AG04450 (cell line): ENCODE measurements at places on chromosomes 7 and 10.

GRCh38 chr7:83985821-83986220, 208.8 kb downstream of the SEMA3A start:
- DNase-seq = no peak

- DNase-seq = no peak
Observed at GRCh38 chr7:159030490-159031134, 114.1 kb downstream of the VIPR2 start.

GRCh38 chr7:55019691-55020465, 1.1 kb downstream of the EGFR start:
- DNase-seq = no peak

DNA sequence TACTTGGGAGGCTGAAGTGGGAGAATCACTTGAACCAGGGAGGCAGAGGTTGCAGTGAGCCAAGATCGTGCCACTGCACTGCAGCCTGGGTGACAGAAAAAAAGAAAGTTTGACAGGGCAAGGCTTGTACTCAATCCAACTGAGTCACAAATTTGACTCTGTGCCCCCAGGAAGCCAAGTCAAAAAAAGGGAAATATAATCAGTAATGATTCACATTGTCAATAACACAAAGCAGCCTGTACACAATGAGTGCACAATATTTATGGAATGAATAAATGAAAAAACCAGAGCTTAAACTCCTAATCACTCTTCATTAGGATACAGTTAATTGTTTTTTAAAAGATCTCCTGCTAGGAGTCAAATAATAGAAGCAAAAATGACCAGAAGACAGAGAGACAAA, 6.4 kb downstream of the NAPEPLD start:
- DNase-seq = no peak

- DNase-seq = no peak
Observed at GRCh38 chr10:117477961-117478670, 64.4 kb upstream of the EMX2 start.

DNA sequence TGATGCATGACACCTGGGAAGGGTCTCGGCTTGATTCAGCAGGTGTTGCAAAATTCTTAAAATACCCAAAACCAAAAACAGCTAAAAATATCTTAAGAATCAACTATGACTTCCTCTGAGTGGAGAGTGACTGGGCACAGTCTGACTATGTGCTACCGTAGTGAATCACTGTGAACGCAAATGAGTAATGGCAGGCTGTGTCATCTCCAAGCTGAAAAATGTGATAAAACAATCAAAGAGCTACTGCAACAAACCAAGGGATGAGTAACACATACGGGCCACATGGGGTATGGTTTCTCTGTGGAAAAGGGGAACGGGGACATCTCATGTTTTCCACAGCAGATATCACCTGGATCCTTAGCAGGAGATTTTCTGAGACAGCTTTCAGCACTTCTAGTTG, 127.5 kb downstream of the ABCA13 start:
- no peak for DNase-seq

- no peak for DNase-seq
Observed at GRCh38 chr7:150446288-150446938, 4.0 kb upstream of the GIMAP8 start.

DNA sequence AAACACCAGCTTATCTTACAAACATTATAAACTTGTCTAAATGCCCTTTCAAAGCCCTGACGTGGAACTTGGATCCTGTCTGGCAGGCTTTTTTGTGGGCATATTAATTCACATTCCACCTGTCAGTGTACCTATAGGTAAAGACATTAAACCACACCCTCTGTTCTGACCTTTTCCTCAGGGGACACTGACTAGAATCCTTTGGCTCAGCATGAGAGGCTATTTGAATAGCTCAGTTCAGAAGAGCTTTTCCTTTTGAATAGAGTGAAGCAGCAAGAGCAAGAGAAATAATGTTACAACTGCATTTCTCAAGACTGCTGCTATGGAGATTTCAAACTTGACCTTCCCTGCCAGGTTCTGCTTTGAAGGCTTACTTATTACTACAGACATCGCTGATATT, 76.9 kb downstream of the CYP51A1 start:
- no peak for DNase-seq

DNA sequence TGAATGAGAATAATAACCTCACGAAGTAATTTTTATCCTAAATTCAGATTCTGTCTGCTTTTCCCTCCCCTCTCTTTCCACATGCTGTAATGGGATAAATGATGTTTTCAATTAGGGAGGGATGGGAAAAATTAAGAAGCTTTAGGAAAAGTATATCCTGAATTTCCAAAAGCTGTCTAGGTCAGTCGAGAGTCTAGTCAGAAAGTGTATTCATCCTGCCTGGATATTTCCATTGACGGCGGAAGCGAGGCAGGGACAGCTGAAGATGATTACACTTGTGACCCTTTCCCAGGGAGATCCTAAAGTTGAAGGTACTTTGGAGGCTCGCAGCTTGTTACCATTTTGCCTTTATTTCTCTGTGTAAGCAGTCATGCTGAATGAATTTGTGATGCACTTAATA, 204.1 kb downstream of the ZNF365 start:
- DNase-seq = no peak

- no peak for DNase-seq
Observed at GRCh38 chr10:133166828-133167692, 7.0 kb downstream of the KNDC1 start.

GRCh38 chr7:116629051-116629463, 42.9 kb upstream of the MET start:
- DNase-seq = no peak

GRCh38 chr7:74292757-74293576, 3.8 kb downstream of the CLIP2 start:
- DNase-seq = no peak

DNA sequence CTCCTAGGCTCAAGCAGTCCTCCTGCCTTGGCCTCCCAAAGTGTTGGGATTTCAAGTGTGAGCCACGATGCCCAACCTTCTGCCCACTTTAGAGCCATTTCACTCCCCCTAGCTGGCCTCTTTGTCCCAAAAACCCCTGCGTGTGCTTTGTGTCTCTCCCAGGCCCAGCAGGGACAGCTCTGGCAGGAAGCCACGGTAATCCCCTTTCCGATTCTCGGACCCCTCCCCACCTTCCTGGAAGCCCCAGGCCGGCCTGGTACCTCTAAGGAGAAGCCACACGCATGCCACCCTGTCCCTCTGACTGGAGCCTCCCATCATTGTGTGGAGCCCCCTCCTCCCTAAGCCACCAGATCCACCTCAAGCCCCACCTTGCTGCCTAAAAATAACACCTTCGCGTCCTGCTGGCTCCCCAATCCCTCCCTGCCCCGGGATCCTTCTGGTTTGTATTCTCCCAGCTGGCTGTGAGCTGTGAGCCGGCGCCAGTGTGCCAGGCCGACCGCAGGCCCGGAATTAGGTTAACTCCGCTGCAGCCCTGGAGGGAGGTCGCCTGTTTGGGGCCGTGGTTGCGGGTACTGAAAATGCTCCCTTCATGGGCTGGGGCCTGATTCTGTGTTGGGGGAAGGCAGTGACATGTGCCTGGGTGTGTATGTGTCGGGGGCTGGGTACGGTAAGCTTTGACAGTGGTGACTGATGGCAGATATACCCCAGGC, 16.4 kb upstream of the SRRM3 start:
- DNase-seq = no peak

DNA sequence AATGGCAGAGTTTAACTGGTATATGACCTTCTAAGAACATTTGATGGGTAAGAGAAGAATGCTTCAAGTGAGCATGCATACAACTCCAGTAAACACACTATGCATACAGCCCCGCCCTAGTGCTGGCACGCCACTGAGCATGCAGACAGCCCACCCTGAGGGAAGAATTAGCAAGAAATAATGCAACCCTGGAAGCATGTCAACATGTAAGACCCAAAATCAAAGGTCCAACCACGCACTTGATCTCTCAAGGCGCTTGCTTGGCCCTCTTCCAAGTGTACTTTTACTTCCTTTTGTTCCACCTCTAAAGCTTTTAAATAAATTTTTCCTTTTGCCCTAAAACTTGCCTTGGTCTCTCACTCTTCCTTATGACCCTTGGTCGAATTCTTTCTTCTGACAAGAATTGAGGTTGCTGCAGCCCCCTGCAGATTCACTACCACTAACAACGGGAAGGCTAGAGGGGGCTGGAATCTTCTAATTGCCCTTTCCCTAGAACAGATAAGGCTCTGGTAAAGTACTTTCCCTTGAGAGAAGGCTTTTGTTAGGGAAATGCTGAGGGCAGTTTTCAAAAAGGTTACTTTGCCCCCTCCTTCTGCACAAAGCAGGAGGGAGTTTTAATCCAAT, 3.4 kb downstream of the FAM24B start:
- DNase-seq = no peak

GRCh38 chr7:151769188-151769821, 107.6 kb downstream of the PRKAG2 start:
- no peak for DNase-seq

GRCh38 chr10:123870260-123870659, 21.3 kb downstream of the CPXM2 start:
- DNase-seq = no peak

GRCh38 chr10:89310056-89310893, 8.4 kb downstream of the IFIT2 start:
- DNase-seq = no peak

DNA sequence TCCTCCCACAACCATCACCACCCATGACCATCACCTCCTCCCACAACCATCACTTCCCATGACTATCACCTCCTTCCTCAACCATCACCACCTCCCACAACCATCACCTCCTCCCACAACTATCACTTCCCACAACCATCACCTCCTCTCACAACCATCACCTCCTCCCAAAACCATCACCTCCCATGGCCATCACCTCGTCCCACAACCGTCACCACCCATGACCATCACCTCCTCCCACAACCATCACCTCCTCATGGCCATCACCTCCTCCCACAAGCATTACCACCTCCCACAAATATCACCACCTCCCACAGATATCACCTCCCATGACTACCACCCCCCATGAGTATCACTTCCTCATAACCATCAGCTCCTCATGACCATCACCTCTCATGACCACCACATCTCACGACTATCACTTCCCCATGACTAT, 52.2 kb downstream of the PDGFA start:
- DNase-seq = no peak

- DNase-seq = no peak
Observed at GRCh38 chr7:106114716-106115383, 2.7 kb upstream of the SYPL1 start.

GRCh38 chr10:31664803-31665202, 263.8 kb downstream of the ARHGAP12 start:
- DNase-seq = no peak

DNA sequence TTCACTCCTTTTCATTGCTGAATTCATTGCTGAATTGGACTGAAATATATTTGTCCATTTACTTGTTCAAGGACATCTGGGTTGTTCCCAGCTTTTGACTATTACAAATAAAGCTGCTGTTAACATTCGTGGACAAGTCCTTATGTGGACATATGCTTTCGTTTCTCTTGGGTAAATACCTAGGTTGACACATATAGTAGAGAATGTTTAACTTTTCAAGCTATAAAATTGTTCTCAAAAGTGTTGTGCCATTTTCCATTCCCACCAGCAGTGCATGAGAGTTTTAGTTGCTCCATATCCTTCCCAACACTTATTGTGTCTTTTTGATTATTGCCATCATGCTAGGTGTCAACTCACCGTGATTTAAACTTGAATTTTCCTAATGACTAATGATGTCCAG, 17.5 kb upstream of the CPVL start:
- no peak for DNase-seq

GRCh38 chr10:63673846-63674245, 152.6 kb downstream of the REEP3 start:
- DNase-seq = no peak

GRCh38 chr10:6236349-6237198, 33.8 kb downstream of the PFKFB3 start:
- no peak for DNase-seq

- DNase-seq = no peak
Observed at GRCh38 chr10:130039141-130039540, 71.5 kb downstream of the C10orf143 start.

GRCh38 chr7:27204851-27205322, 5.0 kb upstream of the HOXA13 start:
- DNase-seq = no peak

- DNase-seq = no peak
Observed at GRCh38 chr10:113585949-113586348, 33.1 kb downstream of the HABP2 start.

DNA sequence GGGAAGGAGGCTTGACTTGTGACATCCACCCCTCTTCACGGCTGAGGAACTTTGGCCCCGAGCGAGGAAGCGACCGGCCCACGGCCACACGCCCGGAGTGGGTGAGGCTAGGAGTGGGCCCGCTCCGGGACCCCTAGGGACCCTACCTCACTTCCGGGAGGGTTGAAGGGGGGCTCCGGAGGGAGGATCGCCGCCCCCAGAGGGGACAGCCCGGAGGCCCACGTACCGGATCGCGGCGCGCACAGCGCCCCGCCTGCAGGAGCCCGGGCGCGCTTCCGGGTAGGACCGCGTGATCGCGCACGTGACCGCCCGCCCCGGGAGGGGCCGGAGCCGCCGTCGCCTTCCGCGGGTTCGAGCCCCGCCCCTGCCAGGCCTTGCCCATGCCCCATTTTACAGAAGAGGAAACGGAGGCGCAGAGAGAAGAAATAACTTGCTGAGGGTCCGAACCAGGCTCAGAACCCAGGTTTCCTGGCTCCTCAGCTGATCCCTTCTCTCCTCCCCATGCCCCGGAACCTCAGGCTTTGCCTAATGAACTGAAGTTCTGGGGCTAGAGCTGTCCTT, at the start of gene HPS1:
Gene HPS1 (minus strand): TSS at position 275 of the 561 bp plus-strand sequence. CDS start 3,695 bp downstream, outside the sequence.
- no peak for DNase-seq

DNA sequence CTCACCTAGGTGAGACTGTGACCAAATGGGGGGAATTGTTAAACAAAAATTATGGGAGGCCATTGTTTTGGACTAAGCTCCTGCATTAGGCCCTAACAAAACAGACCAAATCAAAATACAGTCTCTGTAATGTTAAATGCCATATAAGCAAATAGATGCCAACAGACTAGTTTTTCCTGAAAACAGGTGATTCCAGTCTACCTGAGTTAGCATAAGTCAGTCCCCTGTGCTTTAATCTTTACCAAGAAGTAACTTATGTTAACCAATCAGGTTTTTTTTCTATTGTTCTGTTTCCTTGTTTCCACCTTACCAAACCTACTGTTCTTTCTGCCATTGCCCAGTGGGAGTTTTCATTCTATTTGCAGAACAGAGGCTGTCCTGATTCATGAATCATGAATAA, 48.0 kb downstream of the PDZD8 start:
- no peak for DNase-seq

GRCh38 chr7:83502636-83503035, 146.3 kb downstream of the SEMA3E start:
- DNase-seq = no peak

DNA sequence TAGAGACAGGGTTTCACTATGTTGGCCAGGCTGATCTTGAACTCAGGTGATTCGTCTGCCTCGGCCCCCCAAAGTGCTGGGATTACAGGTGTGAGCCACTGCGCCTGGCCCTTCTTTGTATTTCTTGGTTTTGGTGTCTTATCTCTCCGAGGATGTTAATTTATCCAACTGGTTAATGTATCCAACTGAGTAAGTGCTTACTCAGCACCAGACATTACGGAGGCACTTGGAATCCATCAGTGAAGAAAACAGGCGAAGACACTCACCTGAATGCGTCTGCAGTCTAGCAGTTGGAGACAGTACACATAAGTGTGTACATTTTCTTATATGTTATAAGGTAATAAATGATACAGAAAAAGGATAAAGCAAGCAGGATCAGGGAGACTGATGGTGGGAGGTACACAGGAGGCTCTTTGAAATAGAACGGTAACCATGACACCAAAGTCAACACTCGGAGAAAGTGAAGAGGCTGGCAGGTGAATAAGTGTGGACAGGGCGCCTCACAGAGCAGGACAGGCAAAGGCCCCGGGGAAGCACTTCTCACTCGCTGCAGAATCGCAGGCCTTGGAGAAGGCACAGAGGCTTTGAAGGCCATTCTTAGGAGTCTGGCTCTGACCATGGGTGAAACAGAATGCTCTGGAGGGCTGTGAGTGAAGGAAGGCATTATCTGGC, 73.1 kb downstream of the LANCL2 start:
- no peak for DNase-seq
